ENCODE measurements at places on chromosomes 1 and 21. TPM values are rescaled to one million over a fixed set of nuclear protein-coding genes. Genes with fewer than 3 reads are reported as not detected.

Gene HIPK1
- 106 TPM for total RNA-seq

Gene LORICRIN
- not detected for total RNA-seq

Gene SERINC2
- not detected for total RNA-seq

DNA sequence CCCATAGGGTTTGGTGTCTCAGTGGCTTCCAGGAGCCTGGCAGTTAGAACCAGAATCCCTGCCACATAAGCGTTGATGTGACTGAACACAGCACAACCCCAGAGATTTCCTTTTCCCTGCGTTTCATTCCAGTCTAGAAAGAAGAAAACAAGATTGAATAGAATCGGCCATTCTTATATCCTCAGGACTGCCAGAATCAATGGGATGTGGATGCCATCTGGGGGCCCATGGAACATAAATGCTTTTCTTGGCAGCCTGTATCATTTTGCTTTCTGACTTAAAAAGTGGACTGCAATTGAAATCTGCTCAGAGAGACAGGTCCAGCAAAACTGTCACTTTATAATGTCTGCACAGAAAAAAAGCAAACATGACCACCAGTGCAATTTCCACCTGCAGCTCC lies 80.3 kb downstream of the DISC1 start:
- H3K4me1 ChIP-seq: no peaks in the 10 kb centered on the region
- H3K36me3 ChIP-seq: peaks cover 27% of the 10 kb centered on the region
- H3K27ac ChIP-seq: no peak overlapping the region

DNA sequence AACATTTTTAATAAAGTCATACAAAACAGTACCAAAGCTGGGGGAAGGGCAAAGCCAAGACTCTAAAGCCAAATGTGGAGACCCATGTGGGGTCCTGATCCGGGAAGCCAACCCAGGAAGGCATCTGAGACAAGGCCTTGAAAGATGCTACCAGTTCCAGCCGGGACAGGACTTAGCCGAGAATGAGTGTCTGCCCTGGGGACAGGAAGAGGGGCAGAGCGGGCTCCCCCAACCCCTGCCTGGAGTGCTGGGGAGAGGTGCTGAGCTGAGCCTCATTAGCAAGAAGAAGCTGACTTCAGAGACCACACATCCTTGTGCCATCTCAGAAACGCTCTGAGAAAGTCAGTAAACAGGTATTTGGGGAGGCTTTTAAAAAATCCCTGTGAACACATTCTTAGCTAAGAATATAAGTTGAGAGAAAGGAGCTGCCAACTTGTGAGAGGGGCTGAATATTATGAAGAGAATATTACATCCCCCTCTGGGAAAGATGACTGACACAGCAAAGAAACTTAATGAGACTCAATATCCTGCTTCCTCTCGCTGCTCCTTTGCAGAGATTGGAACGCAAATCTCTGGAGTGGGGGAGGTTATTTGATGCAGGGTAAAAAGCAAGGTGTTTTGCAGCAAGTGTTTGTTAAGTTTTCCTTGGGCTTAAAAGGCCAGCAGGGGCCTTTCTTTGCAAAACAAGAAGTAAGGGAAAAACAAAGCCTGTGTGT lies 103.3 kb upstream of the KCND3 start:
- H3K4me1 ChIP-seq: no peaks in the 10 kb centered on the region
- H3K27ac ChIP-seq: no peak overlapping the region
- DNase-seq: no peak
- no peak overlapping the region for H3K4me3 ChIP-seq

DNA sequence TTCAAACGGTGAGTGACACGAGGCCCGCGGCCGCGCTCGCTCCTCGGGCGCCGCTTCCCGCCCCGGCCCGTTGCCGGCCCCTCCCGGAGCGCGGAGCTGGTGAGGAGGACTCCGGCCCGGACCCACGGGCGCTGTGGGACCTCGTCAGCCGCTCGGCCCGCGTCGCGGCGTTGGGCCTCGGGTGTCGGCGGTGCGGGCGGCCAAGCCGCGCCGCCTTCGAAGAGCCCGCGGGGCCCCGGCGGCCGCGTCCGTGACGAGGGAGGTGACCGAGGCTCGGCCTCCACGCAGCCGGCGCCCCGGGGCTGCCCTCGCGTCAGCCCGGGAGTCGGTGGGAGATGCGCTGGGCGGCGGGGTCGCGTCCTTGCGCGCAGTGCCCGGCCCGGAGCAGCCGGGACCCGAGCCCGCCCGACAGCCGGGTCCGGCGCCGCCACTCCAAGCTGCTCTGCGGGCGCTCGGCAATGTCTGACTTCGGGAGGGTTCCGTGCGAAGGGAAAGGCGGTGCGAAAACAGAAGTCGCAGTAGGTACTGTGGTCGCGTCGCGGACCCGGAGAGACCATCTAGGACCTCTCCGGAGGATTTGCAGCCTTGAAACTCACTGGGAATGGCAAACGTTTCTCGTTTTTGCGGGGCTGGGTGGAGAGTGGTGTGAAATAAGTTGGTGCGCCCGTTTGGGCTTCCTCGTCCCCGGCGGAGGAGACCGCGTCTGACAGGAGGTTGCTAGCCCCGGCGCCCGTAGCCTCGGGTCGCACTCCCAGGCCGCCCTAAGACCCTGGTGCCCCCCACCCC lies 829 bp downstream of the SPEN start:
- H3K27ac ChIP-seq: peak overlapping the region; percentile 94
- peak; percentile 58 for DNase-seq
- H3K36me3 ChIP-seq: peaks cover 14% of the 10 kb centered on the region
- H3K4me3 ChIP-seq: peak overlapping the region; percentile 96

DNA sequence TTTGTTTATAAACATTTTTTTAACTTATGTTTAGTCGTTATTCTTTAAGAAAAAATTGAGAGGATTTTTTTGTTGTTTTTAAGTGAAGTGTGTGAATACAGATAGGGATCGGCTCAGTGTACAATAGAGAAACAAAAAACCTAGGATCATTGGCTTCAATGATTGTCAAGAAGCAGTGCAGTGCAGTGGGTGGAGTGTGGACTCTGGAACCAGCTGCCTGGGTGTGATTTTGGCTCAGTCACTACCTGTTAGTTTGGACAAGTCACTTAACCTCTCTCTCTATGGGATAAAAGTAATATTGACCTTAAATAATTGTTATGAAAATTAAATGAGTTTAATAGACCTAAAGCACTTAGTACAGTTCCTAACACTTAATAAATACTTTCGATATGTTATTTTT lies 41.3 kb downstream of the SCCPDH start:
- H3K27me3 ChIP-seq: no peaks in the 10 kb centered on the region
- H3K27ac ChIP-seq: no peak overlapping the region
- H3K4me1 ChIP-seq: no peaks in the 10 kb centered on the region
- H3K36me3 ChIP-seq: peaks cover 5% of the 10 kb centered on the region
- H3K4me3 ChIP-seq: no peak overlapping the region
- DNase-seq: no peak

- H3K27ac ChIP-seq: no peak overlapping the region
- H3K4me1 ChIP-seq: no peaks in the 10 kb centered on the region
- H3K27me3 ChIP-seq: peaks cover 6% of the 10 kb centered on the region
- DNase-seq: no peak
- no peaks in the 10 kb centered on the region for H3K36me3 ChIP-seq
- H3K4me3 ChIP-seq: no peak overlapping the region
Observed at GRCh38 chr1:36764798-36765197, 269.5 kb downstream of the GRIK3 start.

- H3K27me3 ChIP-seq: no peaks in the 10 kb centered on the region
- H3K27ac ChIP-seq: no peak overlapping the region
- H3K4me3 ChIP-seq: no peak overlapping the region
- H3K4me1 ChIP-seq: peaks cover 15% of the 10 kb centered on the region
Observed at GRCh38 chr21:36199021-36199420, 42.4 kb downstream of the DOP1B start.

DNA sequence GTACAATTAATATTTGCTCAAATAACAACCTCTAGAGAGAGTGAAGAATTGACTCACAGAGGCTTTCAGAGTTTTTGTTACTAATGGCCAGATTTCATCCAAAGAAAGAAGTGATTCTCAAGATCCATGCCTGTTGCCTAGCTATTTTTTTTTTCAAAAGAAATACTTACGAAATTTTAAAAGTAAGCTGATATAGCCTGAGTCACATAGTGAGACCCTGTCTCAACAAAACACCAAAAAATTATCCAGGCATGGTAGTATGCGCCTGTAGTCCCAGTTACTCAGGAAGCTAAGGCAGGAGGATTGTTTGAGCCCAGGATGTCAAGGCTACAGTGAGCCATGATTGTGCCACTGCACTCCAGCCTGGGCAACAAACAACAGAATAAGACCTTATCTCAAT lies 14.6 kb downstream of the PALMD start:
- no peak for DNase-seq
- H3K4me3 ChIP-seq: no peak overlapping the region
- no peak overlapping the region for H3K27ac ChIP-seq
- H3K4me1 ChIP-seq: no peaks in the 10 kb centered on the region
- no peaks in the 10 kb centered on the region for H3K36me3 ChIP-seq

DNA sequence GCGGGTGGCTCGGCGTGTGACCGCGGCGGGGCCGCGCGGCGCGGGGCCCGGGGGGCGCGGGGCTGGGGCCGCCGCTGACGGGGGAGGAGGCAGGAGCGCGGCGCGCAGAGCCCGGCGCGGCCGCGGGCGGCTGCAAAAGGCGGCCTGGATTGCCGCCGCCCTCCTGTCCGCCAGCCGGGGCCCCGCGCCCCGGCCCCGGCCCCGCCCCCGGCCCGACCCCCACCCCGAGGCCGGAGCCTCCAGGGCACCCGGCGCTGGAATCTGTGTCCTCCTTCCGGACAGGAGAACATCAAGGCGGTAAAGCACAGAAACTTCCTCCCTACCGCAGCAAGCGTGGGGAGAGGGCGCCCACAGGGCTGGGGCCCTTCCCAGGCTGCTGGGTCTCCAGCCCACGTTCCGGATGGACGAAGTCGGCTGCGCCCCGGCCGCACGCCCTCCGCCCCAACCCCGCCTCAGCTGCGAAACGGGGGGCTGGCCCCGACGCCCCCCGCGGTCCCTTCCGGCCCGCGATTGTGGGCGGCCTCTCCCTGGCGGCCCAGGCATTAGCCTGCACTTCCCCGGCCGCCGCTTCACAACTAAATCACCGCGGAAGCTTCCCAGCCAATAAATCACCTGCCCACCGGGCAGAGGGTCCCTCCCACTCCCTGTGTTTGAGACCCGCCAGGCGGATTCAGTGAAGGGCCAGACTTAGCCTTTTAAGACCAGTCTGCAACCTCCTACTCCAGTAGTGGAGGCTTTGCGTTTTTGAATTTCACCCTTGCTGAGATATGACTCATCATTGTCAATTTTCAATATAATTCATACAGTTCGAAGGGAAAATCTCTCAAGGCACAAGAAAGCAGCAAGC lies 106.0 kb downstream of the SLC45A1 start:
- peak overlapping the region; percentile 84 for H3K4me3 ChIP-seq
- H3K36me3 ChIP-seq: peaks cover 21% of the 10 kb centered on the region

DNA sequence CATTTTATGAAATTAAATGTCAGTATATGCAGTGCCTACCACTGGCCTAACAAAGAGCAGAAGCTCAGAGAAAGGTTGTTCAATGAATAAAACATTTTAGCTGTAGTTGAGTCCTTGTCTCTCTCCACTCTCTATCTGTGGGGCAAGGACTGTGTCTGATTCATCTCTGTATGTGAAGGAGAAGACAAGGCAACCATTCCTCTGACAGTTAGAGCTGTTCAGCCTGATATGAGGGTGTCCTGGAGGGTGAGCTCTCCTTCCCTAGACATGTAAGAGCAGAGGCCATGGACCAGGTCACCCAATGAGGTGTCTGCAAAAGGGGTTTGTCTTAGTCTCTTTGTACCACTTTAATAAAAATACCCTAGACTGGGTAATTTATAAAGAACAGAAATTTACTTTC lies 4.5 kb upstream of the PDZK1IP1 start:
- no peak overlapping the region for H3K4me3 ChIP-seq
- no peak for DNase-seq
- H3K4me1 ChIP-seq: peaks cover 1% of the 10 kb centered on the region
- peaks cover 11% of the 10 kb centered on the region for H3K27me3 ChIP-seq
- no peaks in the 10 kb centered on the region for H3K36me3 ChIP-seq

GRCh38 chr1:20993716-20994575 lies 182.8 kb downstream of the EIF4G3 start:
- H3K4me1 ChIP-seq: peaks cover 27% of the 10 kb centered on the region
- no peaks in the 10 kb centered on the region for H3K36me3 ChIP-seq
- no peaks in the 10 kb centered on the region for H3K27me3 ChIP-seq
- no peak overlapping the region for H3K4me3 ChIP-seq
- DNase-seq: no peak

DNA sequence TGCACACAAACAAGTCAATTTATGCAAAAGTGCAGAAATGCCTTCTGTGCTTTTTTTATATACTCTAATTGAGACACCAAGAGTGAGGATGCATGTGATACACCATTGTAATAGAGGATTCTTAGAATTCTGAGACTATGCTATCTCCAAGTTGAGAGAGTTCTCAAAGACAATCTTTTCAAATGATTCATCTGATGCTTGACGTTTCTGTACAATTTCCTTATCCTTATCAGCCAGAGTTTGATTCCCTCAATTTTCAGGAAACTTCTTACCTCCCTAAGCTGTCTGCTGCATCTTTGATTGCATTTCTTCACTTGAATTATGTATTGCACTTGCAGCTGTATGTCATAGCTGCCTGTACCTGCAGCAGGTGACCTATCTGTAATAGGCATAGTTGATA lies 211.3 kb upstream of the SPAG17 start:
- no peak overlapping the region for H3K27ac ChIP-seq
- H3K4me1 ChIP-seq: no peaks in the 10 kb centered on the region
- H3K4me3 ChIP-seq: no peak overlapping the region

- no peak overlapping the region for H3K4me3 ChIP-seq
- H3K27me3 ChIP-seq: no peaks in the 10 kb centered on the region
- no peak overlapping the region for H3K27ac ChIP-seq
- peaks cover 10% of the 10 kb centered on the region for H3K4me1 ChIP-seq
- no peak for DNase-seq
Observed at GRCh38 chr1:51750218-51750617, 128.3 kb downstream of the NRDC start.

DNA sequence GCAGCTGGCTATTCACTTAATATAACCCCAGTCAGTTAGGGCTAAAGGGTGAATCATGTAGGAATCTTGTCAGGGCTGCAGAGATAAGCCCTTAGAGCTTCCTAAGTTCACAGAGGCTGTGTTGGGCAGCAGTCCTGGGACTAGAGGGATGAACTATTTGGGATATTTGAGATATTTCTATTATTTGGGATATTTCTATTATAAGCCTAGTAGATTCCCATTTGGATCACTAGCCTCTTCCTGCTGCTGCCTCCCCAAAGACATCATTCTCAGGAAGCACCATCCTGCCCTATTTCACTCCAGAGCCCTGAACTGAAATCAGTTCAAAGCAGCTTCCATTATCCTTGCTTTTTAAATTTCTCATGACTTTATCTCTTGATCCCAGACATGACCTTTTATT lies 501.3 kb downstream of the NUF2 start:
- no peak overlapping the region for H3K27ac ChIP-seq
- no peaks in the 10 kb centered on the region for H3K36me3 ChIP-seq
- H3K4me1 ChIP-seq: no peaks in the 10 kb centered on the region
- no peaks in the 10 kb centered on the region for H3K27me3 ChIP-seq
- no peak overlapping the region for H3K4me3 ChIP-seq

- DNase-seq: no peak
- peaks cover 8% of the 10 kb centered on the region for H3K4me1 ChIP-seq
- H3K4me3 ChIP-seq: no peak overlapping the region
- H3K27ac ChIP-seq: no peak overlapping the region
- no peaks in the 10 kb centered on the region for H3K27me3 ChIP-seq
Observed at GRCh38 chr1:164718821-164719220, 159.8 kb downstream of the PBX1 start.

Data from activated CD4-positive, alpha-beta T cell treated with anti-CD3 and anti-CD28 coated beads, Interleukin-2, amount 10 ng/mL, durations not matched to agents 7 days and 5 days (primary cell).